ENCODE measurements at places on chromosomes 2 and 18.

GRCh38 chr2:157302492-157303099 is 23.0 kb downstream of the ERMN start:
- DNase-seq: peak; percentile 5

GRCh38 chr2:11187083-11187619 is 31.9 kb downstream of the SLC66A3 start:
- DNase-seq: no peak

DNA sequence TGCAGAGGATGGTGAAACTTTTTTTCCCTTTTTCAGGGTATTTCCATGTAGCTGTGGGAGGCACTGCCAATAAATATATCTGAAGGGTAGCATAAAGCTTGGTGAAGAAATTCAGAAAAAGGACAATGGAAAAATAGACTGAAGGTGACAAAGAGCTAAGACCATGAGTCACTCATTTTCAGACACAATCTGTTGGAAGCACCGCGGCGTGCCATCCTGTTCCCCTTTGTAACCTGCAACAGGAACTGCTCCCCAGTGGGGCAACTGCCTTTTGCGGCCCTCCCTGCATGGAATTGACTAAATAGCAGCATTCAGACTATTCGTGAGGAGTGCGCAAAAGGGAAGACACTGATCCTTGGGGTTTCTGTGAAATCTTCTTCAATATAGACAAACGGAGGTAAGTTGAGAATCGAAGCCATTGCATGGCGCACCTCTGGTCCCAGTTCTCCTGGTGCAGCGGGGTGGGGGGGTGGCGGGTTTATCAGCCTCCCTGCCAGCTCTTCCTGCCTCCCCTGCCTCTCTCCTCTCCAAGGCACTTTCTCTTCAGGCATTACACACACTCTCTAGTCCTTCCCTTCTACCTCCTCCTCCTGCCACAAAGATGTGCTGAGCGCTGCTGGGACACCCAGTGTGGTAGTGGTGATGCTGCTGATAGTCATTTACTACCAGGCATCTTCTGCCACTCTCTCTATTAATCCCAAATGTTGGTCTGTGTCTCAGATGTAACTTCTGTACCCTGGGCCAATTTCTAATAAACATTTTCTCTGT is 126.2 kb upstream of the TMEM200C start:
- no peak for DNase-seq

- DNase-seq: no peak
These were observed 242.6 kb downstream of the EN1 start for GRCh38 chr2:118604811-118605210.
